ENCODE measurements at places on chromosomes 5 and 9. TPM values are rescaled to one million over a fixed set of nuclear protein-coding genes. Genes with fewer than 3 reads are reported as not detected.

DNA sequence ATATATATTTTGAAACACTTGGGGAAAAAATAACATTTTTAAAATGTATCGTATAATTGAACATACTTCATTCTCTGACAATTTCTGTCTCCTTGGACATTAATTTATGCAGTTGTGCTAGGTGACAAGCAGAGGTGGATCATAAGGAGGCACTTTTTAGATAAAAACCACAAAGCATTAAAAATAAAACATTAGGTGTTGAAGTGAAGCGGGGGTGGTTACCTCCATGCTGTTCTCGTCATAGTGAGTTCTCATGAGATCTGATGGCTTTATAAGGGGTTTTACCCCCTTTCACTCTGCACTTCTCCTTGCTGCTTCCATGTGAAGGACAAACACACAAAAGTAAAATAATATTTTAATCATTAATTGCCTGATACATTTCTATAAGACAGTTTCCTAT is 11.9 kb upstream of the COX7C start:
- no peak for DNase-seq

DNA sequence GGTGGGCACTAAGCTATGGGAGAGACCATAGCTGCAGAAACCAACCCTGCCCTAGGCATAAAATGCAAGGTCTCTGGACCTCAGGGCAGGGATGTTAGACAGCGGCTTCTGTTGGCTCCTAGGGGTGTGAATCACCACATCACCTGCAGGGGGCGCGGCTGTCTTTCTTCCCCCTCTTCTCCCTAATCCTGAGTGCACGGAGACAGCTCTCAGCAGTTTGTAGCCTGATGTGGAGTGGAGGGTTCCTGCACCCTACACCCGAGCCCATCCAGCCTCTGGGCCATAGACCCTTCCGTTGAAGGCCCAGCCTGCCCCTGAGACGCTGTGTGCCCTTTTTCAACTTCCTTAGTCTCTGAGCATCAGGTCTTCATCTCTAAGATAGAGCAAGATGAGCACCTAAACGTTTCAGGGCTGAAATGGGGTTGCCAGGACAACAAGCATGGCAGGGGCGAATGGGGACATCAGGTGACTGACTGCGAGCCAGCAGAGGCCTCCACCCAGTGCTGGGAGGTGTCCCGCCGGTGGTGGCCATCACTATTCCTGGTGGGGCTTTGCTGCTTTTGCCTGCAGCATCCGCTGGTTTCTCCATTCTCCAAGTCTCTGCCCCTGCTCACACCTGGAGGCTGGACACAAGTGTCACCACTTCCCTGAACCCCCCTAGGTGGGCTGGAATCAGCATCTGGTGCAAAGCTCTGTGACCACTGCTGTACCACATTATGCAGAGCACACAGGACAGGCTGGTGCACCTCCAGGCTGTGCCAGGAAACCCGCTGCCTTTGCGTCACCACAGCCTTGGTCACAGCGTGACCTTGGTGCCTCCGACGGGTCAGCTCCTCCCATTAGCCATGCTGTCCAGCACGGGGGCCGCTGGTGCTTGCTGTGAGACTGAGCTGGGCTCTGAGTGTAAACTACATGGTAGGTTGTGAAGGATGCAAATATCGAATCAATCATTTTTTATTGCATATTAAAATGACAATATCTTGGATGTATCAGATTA is 2.5 kb upstream of the SEC16A start:
- DNase-seq: peak; percentile 52

- no peak for DNase-seq
Observed at GRCh38 chr5:94326586-94326985, 291.8 kb downstream of the KIAA0825 start.

GRCh38 chr5:79853676-79854418 is 137.2 kb downstream of the MTX3 start:
- peak; percentile 57 for DNase-seq

Gene DIPK1B
- 4.0 TPM for total RNA-seq

Gene TNFAIP8
- total RNA-seq: 57.9 TPM

Gene GNAQ
- total RNA-seq: 65.6 TPM

Gene SURF1
- 18.6 TPM for total RNA-seq

All from renal cortical epithelial cell (primary cell).